ENCODE measurements at places on chromosomes 7 and 10.
A peak's percentile ranks its signal among the peaks of the same experiment; 100 is the strongest.

DNA sequence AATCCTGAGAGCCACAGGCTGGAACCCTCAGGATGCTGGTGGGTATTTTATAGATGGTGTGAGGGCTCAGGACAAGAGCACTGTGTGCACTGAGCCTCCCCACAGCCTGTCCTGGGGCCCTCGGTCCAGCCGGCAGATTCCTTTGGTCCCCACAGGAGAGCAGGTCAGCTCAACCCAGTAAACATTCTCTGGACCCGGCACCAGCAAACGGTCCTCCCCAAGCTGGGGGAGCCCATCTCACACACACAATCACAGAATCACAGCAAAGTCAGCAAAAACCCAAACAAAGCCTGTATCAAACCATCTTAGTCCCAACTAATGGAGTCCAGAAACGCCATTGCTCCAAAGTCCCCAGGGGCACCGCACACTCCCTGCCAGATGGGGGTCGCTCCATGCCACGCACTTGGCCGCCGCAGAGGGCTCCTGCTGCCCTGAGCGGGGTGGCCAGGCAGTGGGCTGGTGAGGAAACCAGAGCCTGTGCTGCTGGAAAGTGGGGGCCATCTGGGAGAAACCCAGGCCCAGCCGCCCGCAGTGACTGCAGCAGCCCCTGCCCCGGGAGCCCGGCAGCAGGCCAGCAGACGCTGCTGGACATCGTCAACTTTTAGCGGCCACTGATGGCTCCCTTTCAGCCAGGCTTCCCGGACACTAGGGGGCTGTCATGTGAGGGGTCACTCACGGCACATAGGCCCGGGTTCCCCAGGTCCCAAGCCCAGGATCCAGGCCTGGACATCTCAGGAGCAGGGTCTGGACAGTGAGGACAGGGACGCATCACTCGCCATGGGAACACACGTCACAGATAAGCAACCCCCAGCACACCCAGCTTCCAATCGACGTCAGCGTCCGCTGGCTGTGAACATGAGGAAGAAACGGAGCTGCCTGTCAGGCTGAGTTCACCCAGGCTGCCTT, 52.6 kb downstream of the DPYSL4 start:
- no peak for DNase-seq

DNA sequence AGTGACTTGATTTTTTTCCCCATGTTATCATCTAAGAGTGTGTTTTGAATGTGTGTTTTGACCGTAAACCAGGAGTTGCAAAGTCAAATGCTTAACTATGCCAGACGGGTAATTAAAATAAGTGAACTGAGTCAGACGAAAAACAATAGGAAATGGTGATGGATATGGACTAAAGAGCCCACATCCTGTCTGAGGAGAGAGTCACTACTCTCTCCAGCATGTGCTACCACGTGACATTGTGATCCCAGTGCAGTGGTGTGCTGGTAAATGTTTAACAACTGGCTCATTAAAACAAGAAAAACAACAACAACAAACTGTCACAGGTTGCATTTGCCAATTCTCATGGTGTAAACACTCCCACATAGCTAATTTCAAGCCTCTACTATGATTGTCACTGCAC, 164.3 kb downstream of the SUGCT start:
- DNase-seq = no peak

- DNase-seq = no peak
These were observed 173.8 kb downstream of the TMEM26 start for GRCh38 chr10:61279400-61279799.

- DNase-seq = peak; percentile 29
These were observed 57.6 kb downstream of the MMRN2 start for GRCh38 chr10:86899670-86900276.

GRCh38 chr10:76337641-76338040, 906.2 kb downstream of the LRMDA start:
- DNase-seq = no peak

DNA sequence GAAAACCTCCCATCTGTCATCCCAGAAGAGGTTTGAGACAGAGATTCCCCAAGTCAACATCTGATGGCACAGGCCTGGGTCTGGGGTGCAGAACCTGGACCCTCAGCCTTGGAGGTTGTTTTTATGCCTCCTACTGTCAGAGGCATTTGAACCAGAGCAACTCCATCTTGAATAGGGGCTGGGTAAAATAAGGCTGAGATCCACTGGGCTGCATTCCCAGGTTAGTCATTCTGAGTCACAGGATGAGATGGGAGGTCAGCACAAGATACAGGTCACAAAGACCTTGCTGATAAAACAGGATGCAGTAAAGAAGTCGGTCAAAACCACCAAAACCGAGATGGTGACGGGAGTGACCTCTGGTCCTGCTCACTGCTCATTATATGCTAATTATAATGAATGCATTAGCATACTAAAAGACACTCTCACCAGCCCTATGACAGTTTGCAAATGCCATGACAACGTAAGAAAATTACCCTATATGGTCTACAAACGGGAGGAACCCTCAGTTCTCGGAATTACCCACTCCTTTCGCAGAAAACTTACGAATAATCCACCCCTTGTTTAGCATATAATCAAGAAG, 92.0 kb downstream of the ITGA8 start:
- no peak for DNase-seq

GRCh38 chr10:89032141-89032891, 41.7 kb downstream of the FAS start:
- DNase-seq = peak; percentile 3

- DNase-seq = no peak
These were observed 16.2 kb downstream of the ZNF786 start for GRCh38 chr7:149074116-149074885.

DNA sequence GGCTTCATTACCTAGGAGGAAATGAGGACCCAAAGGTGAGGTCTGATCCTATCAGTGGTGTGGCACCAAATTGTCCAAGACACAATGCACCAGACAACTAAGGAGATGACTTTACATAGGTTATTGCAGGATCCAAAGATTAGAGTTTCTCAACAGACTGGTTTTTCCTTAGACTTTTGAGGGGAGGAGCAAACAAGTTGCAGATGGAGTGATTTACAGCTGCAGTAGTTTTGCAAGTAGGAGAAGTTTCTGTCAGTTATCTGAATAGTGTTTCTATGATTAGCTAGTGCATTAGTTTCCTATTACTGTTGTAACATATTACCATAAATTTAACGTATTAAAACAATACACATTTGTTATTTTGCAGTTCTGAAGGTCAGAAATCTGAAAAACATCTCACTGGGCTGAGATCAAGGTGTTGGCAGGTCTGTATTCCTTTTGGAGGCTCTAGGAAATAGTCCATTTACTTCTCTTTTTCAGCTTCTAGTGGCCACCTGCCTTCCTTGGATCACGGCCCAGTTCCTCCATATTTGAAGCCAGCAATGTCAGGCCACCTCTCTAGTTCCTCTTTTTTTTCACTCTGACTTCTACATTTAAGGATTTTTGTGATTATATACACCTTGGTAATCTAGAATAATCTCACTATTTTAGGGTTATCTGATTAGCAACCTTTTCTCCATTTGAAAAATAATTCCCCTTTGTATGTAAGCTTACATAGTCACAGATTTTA, 994.9 kb downstream of the REEP3 start:
- no peak for DNase-seq

- DNase-seq = no peak
These were observed 63.7 kb upstream of the LRRC17 start for GRCh38 chr7:102849079-102849478.

DNA sequence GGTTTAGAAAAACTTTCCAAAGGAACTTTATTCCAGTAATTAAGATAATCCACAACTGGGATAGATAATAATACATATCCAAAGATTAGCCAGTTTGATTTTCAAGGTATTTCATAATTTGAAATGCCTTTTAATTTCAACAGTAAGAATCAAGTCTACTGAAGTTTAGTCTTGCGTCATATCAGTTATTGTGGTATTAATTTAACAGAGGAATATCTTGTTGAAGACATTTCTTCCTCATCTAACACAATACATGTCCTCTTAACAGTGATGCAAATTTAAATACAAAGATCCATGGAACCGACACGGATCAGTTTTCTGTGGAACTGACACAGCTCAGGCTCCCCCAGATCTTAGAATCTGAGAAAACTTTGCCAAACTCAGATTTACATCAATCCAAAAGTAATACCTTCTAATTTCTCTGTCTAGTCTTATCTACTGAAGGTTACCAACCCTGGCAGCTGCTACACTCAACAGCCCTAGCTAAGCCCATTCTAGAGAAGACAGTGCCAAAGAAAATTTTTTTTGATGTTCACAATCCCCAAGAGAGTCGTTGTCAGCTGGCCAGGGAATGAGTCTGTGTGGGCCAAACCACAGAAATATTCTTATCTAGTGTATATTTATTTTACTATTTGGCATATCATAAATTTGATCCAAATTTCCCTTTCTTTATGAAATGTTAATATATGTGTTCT, 365.2 kb upstream of the MEOX2 start:
- DNase-seq = no peak

GRCh38 chr10:5540891-5541290, 16.1 kb downstream of the CALML3 start:
- no peak for DNase-seq

DNA sequence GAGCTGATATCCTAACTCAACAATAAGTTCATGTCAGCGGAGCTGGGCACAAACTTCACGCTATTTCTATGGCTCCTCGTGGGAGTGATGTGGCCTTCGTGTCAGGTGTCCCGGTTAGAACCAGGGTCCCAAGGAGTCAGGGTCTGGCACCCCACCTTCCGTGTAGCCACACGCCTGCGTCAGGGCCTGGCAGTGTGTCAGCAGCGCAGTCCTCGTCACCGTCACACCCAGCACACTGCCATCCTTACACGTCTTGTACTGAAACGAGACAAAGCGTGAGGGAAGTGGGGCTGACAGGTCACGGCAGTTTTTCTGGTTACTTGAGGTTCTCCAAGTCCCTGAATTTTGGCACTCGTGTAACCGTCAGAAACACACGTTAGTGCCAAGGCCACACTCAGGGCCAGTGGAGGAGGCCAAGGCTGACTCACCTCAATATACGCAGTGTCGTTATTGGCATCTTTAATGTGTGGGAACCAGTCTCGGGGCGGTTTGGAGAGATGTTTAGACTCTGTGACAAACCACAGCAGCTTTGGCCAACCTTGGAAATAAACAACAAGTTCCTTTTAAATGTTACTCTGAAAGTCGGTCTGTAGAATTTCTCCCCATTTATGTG, 254.7 kb downstream of the ZMYND11 start:
- no peak for DNase-seq

GRCh38 chr10:61332581-61332980, 120.6 kb downstream of the TMEM26 start:
- DNase-seq = no peak

- DNase-seq = no peak
These were observed 10.3 kb downstream of the FLNC start for GRCh38 chr7:128840326-128841170.

DNA sequence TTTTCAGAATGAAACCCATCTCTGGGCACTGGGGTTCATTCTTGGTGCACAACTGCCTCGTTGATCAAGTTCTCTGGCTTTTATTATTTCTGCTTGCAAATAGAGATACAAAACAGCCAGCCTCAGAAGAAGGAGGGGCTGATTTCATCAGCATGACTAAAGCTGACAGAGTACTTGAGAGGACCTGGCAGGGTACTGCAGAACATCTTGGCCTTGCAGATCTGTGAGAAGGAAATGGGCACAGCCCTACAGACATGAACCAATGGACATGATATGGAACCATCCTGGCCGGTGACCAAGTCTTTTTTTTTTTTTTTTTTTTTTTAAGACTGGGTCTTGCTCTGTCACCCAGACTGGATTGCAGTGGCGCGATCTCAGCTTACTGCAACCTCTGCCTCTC, 240.6 kb downstream of the VTI1A start:
- no peak for DNase-seq

- DNase-seq = no peak
These were observed 105.6 kb downstream of the ZNF22 start for GRCh38 chr10:45106236-45106856.

DNA sequence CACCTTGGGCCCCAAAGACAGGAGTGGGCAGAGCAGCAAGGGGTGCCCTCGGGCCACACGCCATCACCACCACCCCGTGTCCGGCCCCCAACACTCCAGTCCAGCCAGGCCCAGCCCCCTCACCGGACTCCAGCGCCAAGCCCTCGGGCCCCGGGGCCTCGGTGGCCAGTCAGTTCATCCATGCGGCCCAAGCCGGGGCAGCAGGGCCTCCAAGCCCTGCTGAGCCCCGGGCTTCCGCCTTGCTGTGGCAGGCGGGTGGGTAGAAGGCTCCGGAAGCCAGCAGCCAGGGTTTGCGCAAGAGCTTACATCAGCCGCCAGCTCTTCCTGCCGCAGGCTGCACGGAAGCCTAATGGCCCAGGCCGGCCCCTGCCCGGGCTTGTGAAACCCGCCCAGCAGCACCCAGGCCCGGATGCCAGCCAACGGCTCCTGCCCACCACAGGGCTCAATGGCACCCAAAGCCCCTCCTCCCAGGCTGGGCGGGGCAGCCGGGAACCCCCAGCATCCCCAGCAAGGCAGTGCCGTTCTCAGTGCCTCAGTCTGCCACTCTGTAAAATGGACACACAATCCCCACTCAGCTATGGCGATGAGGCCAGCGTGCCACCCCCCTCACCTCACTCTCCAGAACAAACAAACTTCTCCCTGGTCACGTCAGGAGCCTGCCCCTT, 26.5 kb downstream of the TNRC18 start:
- DNase-seq = peak; percentile 51

- DNase-seq = no peak
These were observed 2.0 kb downstream of the CYP3A7 start for GRCh38 chr7:99733003-99733402.

- DNase-seq = no peak
These were observed 3.7 kb upstream of the HNRNPH3 start for GRCh38 chr10:68327889-68328786.

GRCh38 chr7:51142741-51143385, 173.7 kb downstream of the COBL start:
- no peak for DNase-seq

- no peak for DNase-seq
These were observed 41.8 kb downstream of the CHST3 start for GRCh38 chr10:72006026-72006425.

GRCh38 chr10:124689911-124690498, 54.2 kb downstream of the FAM53B start:
- DNase-seq = no peak

DNA sequence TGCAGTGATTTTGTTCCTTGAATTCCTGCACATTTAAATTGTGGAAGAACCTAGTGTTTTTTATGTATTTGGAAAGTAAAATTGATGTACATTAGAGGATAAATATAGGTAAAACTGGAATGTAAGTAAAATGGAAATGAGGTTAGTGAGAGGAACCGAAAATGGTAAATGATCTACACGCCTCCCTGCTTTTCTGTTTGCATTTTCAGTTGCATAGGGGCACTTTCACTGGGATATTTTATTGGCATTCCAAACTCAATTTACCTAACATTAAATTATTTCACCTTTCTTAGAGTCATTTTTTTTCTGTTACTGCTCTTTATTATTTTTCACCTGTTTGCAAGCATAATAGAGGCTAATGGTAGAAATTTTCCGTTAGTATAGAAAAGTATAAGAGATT, 8.0 kb downstream of the CDK13 start:
- no peak for DNase-seq

Data from amygdala (tissue), 56 donors.